T-helper 2 cell (primary cell): ENCODE measurements at places on chromosomes 7 and 10.

- DNase-seq, result no peak
Measured at GRCh38 chr10:107072028-107072427, 92.5 kb downstream of the SORCS1 start.

DNA sequence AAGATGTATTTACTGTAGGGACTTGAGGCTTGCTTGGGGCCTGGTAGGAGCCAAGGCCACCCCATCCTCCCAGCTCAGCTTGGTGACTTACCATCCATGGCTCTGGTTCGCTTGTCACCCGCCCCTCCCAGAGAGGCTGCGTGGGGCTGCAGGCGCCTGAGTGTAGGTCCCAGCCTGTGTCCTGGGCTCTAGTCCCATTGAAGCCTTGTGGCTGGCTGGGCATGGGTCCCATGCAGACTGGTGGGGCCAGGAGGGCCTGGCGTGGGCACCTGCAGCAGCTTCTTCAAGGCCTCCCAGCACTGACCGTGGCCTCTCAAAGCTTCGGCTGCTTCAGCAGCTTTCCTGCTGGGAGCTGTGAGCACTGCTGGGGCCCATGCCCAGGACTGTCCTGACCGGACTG, 118.1 kb downstream of the INPP5A start:
- DNase-seq, result no peak

GRCh38 chr7:108000875-108001763, 1.8 kb downstream of the LAMB1 start:
- no peak for DNase-seq

GRCh38 chr10:92923416-92923815, 75.1 kb downstream of the EXOC6 start:
- DNase-seq, result no peak

- no peak for DNase-seq
Measured at GRCh38 chr10:30017556-30017955, 41.8 kb downstream of the JCAD start.

DNA sequence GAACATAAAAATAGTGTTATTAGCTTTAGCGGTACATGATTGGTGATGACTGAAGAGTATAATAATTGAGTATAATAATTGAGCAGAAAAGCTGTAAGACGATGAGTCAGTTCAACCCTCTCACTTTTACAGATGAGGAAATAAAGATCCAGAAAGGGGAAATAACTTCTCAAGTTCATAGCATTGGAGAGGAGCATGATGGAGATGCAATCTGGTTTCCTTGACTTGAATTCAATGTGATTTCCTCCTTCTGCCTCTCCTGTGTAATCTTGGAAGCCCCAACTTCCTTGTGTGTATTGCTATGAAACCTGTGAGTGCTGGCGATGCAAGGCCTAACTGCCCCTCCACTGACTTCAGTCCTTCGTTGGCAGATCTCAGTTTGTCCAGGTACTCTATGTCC, 265.1 kb downstream of the LRMDA start:
- no peak for DNase-seq

DNA sequence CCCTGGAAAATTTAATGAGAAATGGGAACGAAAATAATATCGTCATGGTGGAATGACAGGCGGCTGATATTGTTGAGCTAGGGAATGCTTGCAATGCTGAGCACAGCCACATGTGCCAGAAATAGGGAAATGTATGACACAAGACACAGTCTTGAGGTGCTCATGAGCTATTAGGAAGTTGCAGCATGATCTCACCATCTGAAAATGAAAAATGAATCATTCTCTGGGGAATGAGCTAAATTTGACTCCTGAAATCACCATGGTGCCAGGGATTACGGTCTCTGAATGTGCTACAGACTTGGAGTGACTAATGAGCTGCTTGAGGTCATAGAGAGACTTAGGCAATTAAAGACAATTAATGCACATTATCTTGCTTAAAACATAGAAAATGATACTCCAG, 845.0 kb downstream of the CNTNAP2 start:
- DNase-seq, result no peak

GRCh38 chr7:116249969-116250553, 39.7 kb downstream of the TES start:
- no peak for DNase-seq

GRCh38 chr7:116984917-116985316, 31.6 kb downstream of the ST7 start:
- DNase-seq, result no peak

DNA sequence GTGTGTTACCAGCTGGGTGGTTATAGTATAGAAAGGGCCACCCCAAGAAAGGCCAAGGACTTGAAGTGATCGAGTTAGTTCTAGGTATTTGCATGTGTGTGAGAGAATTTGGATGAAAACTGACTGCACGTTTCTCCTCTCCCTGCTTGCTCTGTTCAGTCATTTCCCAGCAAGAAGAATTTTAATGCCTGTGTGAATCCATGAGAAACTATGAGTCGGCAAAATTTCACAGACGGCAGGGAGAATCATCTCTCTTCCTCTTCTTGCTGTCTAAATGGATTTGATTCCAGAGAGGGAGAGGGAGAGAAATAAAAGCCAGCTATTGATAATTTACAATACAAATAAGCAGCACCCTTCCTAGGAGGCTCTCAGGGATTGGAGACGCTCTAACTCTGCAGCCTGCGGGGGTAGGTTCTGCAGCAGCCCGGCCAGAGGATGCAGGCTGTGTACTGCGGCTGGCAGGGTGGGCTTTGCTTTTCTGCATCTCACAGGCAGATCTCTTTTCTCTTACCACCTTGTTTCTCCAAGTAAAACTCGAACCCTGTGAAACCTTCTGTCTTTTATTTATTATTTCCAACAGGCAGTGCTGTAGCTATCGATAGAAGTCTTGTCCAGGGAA, 183.6 kb downstream of the TCF7L2 start:
- no peak for DNase-seq

- DNase-seq, result no peak
Measured at GRCh38 chr10:58335306-58336005, 650 bp downstream of the UBE2D1 start.

DNA sequence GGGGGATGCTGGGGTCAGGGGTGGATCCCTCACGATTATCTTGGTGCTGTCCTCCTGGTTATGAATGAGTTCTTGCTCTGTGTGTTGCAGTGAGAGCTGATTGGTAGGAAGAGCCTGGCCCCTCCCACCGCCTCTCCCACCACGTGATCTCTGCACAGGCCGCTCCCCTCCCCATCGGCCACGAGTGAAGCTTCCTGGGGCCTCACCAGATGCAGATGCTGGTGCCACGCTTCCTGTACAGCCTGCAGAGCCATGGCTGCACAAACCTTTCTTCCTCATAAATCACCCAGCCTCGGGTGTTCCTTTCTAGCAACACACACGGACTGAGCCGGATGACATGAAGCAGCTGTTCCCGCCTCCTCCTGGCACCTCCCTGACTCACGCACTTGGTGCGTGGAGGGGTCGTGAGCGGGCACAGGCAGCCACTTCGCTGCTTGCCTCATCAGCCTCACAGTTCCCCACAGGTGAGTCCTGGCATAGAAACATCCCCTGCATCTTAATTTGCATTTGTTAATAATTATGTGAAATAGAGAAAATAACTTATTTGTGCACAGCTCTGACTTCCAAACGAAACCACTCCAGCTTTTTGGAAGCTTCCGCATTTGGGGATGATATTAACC, 210.8 kb downstream of the ADARB2 start:
- DNase-seq, result no peak

GRCh38 chr10:119654540-119654939, 3.4 kb downstream of the BAG3 start:
- DNase-seq, result no peak

GRCh38 chr10:126904818-126905701, at the start of gene DOCK1:
Gene DOCK1, plus strand, starts transcription at chr10:126905428. Its CDS starts 90 bp downstream, at chr10:126905518.
- DNase-seq, result no peak

DNA sequence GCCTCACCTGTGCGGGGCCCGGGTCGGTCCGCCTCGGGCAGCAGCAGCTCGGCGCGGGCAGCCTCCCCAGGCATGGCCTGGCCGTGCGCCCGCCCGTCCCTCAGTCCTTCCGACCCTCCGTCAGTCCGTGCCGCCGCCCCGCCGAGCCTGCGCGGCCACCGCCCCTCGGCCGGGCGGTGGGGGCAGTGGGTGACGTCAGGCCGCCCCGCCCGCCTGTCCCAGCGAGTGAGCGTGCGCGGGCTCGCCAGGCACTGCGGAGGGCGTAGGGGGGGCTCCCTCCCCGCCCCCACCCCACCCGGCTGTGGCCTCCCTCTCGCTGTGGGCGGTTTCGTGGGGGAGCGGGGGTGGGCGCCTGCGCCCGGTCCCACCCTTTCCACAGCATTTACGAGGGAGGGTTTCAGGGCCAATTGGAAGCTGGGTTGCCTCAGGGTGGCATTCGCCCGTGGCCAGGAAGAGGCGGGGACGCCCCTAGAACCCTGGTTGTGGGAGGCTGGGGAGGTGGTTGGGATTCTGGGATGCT, at the start of gene NACAD:
TSS of gene NACAD (minus strand) at position 149 of the 520 bp plus-strand sequence. CDS start at position 74, 75 bp downstream.
- DNase-seq, result no peak

- DNase-seq, result no peak
Measured at GRCh38 chr10:110864662-110865140, 7.0 kb upstream of the PDCD4 start.

DNA sequence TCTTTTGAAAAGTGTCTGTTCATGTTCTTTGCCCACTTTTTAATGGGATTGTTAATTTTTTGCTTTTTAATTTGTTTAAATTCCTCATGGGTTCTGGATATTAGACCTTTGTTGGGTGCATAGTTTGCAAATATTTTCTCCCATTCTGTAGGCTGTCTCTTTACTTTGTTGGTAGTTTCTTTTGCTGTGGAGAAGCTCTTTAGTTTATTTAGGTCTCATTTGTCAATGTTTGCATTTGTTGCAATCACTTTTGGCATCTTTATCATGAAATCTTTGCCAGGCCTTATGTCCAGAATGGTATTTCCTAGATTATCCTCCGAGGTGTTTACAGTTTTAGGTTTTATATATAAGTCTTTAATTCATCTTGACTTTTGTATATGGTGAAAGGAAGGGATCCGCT, 23.9 kb upstream of the CYP2C19 start:
- DNase-seq, result no peak

DNA sequence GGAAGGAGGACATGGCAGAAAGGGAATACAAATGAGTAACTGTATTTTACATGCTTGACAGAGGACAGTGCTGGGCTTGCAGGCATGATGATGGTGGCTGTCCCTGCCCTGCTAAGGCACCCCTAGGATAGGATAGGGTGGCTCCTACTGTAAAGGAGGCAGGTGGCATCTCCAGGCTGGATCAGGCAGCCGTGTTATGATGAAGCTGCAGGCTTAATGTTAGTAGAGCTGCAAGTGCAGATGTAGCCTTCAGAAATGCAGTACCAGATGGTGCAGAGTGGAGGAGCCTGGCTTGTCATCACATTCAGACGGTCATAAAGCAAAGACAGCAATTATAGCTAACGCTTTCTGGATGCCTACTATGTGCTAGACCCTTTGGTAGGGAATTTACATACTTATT, 287.9 kb upstream of the PODXL start:
- no peak for DNase-seq

DNA sequence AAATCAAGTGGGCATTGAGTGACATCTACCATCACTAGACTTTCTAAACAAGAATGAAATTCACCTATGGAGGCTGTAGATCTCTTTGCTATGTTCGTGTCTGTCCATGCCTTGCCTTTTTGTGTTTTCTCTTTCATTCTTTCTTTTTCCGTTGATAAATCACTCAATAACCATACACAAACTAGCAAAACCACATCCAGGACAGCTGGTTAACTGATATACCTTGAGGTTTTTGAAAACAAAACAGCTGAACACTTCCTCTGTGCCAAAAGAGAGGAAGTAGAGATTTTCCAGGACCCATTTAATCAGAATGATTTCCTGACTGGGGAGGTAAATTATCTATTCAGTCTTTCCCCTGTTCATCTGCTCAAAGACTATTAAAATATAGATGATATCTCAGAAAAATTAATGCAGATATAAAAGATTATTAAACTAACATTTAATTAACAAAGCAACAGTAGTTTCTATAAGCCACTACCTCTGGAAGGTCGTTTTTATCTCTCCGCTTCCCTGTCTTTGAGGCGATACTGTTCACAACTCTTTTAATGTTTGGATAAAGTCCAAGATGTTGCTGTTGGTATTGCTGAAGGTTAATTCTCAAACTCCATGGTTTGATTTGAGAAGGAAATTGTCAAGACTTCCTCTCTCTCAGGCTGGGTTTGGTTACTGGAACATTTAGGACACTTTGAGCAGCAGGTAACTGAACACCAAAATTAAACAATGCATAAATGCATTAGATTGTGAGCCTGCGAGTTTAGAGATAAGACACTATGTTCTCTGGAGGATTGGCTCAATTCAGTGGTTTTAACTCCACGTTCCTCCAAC, 24.4 kb upstream of the C10orf67 start:
- peak; percentile 22 for DNase-seq

DNA sequence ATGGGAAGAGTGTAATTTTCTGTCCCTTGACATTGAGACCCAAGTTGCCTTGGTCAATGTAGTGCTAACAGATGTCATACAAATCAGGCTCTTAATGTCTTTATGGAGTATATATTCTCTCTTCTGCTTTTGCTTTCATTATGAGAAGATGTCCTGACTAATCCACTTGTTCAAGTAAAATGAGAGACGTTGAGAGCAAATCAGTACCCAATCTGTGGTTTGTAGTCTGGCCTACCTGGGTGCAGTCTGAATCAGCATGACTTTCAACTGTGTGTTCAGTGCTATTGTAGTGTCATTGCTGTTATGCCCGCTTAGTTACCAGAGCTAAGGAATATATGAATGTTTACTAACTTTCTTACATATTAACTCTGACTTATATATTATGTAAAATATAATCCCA, 612.4 kb downstream of the ANKRD7 start:
- no peak for DNase-seq

DNA sequence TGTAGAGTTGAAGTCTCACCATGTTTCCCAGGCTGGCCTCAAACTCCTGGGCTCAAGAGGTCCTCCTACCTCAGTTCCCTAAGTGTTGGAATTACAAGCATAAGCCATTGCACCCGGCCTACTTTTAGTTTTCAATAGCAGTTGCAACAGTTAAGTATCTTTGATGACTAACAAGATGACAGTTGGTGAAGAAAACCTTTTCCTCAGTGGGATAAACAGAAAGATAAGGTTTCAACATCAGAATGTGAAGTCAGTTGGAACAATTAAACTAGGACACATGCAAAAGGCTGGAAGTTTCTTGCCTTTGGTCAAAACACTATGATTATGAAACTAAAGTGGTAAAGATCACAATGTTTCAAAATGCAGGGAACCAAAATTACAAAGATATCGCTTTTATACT, 169.2 kb downstream of the ZNF438 start:
- no peak for DNase-seq

DNA sequence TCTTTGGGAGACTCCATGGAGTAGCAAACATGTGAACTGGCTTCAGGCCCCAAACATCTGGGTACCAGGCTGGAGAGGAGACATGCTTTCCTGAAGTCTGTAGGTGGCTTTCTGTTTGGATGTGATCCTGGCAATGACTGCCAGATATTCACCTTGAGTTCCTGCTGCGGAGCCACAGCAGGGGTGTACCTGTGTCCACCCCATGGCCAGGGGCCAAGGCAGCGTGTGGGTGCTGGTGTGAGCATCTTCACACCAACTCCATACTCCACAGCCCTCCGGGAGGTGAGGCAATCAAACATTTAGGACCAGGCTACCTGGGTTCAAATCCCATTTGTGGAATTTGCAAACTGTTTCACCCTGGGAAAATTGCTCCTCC, 113.0 kb downstream of the ADCY1 start:
- DNase-seq, result no peak
